ENCODE measurements at places on chromosomes 2 and 18.

- DNase-seq: no peak
These were observed 12.9 kb upstream of the SNORC start for GRCh38 chr2:232857158-232857563.

GRCh38 chr2:238911376-238912227, 63.7 kb downstream of the TWIST2 start:
- DNase-seq: no peak

DNA sequence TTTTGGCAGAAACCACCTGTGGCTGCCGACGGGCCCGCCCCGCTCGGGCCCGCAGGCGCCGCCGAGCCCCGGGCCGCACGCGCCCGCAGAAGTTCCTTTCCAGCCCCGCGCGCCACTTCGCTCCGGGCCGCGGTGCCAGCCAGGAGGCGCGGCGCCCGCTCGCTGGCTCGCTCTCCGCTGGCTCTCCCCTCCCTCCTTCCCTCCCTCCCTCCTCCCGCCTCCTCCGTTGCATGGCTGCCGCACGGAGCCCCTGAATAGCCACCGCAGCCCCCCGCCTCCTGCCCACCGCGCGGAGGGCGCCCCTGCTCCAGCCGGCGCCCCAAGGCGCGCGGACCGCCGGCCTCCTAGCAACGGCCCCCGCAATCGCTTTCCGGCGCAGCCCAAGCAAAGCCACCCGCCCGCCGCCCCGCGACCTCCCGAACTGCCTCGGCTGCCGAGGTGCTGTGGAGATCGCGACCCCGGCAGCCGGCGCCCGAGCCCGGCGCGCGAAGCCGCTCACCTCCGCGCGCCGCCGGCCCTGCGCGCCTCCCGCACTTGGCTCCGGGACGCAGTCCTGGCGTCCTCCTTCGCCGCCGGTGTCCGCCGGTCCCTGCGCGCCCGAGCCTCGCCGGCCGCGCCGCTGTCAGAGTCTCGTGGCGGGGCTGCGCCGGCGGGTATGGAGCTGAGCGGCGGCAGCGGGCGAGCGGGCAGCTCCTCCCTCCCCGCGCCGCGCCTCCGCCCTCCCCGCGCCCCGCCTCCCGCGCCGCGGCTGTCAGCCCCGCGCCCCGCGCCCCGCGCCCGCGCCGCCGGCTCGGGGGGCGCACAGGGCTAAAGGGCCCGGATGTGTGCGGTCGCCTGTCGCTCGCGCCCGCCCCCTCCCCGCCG, at the start of gene ZBTB7C:
Gene ZBTB7C, minus strand, starts transcription at position 657 of the 864 bp plus-strand sequence.
- DNase-seq: no peak

- DNase-seq: no peak
These were observed 97.2 kb upstream of the NXPH2 start for GRCh38 chr2:138877421-138877820.

DNA sequence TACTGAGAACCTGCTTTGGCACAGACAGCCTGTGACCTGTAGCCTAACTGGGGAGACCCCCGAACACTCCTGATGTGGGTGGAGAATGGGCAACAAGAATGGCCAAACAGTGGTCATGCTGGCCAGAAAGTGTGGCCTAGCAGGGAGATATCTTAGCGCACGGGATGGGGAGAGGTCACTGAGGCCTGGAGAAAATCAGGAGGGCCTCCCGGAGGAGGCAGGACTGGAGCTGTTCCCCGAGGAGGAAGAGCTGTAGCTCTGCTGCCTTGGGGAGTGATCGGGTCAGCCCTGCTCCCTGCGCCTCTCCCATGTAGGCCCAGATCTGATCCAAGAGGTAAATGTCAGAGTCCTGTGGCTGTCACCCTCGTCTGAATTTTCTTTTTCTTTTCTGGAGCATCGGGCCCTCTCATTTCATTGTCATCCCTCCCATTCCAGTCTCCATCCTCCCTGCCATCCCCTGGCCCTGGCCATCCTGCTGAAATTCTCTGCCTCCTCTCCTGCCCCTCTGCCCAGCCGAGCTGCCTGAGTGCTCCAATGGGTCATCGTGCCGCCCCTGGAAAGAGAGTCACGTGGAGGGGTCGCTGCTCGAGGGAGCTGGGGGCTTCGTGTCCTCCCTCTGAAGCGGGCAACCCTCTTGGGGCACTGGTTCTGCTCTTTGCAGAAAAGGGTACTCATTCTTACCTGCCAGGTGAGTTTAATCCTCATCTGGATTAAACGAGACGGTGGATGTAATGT, 242.9 kb downstream of the HAUS1 start:
- DNase-seq: no peak

GRCh38 chr2:29444150-29444549, 328.9 kb downstream of the CLIP4 start:
- no peak for DNase-seq

GRCh38 chr18:63120620-63121019, 198.9 kb downstream of the BCL2 start:
- DNase-seq: no peak

- DNase-seq: no peak
These were observed 49.0 kb upstream of the DSG1 start for GRCh38 chr18:31268985-31269406.

Data from activated CD4-positive, alpha-beta T cell treated with anti-CD3 and anti-CD28 coated beads, Interleukin-2, amount 50 U/mL, for 16 hours (primary cell).